Activated naive CD8-positive, alpha-beta T cell treated with anti-CD3 and anti-CD28 coated beads, Interleukin-2, amount 50 U/mL, for 16 hours (primary cell): ENCODE measurements at places on chromosomes 7 and 10.
A peak's percentile ranks its signal among the peaks of the same experiment; 100 is the strongest.

DNA sequence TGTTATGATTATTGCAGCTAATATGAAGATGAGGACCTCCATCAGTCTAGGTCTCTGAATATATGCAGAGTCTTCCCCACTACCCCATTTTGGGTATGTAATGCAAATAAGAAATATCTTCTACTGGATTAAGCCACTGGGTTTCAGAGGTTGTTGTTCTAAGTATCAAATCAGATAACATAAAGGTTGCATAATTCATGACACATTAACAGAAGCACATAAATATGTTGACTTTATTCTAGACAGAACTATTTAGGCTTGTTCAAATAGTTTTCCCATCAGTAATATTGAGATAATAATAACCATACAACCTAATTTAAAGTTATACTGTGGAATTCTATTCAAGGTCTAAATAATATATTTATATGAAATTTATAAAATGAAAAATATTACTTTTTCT, 157.1 kb downstream of the ETV1 start:
- DNase-seq = no peak

DNA sequence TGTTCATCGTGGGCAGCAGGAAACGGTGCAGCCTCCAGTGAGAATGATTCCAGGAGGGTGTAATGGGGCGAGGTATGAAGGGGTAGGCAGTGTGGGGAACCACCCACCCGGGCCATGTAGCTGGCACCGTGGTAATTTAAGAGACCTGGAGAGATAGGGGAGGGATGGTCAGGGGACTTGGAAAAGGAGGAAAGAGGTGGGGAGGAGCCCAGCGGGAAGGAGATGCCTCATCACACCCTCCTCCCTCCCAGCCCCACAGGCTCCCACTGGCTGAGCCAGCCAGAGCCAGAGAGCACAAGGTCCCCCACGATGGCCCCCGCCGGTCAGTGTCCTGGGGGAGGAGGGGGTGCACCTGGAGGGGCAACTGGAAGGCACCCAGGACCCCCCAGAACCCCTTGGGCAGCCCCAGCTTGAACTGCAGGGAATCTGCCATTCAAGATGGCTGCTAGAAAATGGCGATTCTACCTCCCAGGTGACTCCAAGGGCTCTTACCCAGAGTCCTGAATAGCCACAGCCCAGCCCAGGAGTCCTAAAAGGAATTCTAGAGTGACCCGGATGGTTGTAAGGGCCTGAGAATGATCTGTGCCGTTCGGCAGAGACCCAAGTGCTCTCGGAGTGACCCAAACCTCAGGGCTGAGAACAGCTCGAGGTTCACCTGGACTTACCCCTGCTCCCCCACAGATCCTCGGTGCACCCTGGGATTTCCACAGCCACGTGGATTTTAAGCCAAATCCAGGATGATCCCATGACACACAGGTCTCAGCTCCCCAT, 28.8 kb downstream of the CALML3 start:
- no peak for DNase-seq

GRCh38 chr7:36651404-36651803, 72.9 kb downstream of the AOAH start:
- no peak for DNase-seq

DNA sequence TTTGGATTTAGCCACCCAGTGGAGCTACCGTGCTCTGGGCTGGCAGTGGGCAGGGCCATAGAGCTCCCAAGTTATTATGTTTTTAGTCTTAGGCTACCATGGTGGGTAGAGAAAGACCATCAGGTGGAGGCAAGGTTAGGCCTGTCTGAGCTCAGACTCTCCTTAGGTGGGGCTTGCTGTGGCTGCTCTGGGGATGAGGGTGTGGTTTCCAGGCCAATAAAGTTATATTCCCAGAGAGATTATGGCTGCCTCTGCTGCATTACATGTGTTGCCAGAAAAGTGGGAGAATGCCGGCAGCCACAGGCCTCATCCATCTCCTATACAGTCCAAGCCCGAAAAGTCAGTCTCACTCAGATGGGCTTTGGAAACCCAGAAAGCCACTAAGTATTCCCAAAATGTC, 34.2 kb upstream of the PPP1R9A start:
- DNase-seq = no peak

GRCh38 chr10:111004016-111004415, 72.8 kb upstream of the ADRA2A start:
- no peak for DNase-seq

GRCh38 chr7:51141451-51142003, 175.1 kb downstream of the COBL start:
- no peak for DNase-seq

- no peak for DNase-seq
Observed at GRCh38 chr10:44249490-44249889, 135.4 kb downstream of the CXCL12 start.

DNA sequence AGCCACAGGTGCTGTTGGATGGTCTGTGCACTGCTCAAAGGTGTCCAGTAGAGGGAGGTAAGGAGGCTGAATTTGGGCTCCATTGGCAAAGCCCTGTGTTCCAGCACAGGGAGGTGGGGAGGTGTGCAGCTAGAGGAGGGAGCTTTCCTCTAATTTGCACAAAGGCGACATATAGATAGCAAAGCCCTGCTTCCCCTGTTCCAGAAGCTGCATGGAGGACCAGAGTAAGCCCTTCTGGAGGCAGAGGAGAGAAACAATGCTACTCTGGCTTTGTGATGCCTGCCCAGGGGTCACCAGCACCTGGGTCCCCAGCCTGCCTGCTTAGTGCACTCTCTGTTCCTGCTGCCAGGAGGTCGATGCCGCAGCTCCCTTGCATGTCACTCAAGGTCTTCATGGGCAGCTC, 3.4 kb upstream of the ARHGAP22 start:
- no peak for DNase-seq

DNA sequence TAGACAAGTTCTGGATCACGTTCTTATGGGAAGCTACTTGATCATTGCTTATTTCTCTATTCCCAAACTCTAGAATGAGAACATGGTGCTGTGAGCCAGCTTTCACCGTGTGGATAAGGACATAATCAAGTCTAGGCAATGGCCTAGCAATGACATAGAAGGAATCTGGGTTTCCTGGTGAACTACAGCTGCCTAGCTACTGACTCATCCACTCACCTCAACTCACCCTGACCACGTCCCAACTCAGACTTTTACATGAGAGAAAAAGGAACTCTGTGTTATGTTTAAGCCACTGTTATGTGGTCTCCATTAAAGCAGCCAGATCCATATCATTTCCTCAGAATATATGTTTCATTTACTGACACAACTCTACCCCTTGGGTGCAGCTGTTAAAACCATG, 18.8 kb upstream of the MET start:
- no peak for DNase-seq

DNA sequence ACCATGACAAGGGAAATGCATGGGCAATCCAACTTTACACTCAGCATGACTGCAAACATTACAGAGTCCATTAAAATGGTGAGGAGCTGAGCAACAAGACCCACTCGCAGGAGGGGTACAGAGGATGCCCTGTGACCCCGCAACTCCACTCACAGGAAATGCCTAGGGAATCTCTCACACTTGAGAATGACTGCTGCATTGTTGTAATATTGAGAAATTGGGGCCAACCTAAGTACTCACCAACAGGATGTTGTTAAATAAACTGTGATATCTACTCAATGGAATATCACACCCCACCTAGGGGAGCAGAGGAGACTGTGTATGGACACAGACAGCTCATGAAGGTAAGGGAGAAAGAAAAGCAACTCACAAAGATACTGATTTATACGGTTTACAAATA, 53.4 kb upstream of the CAMK2B start:
- DNase-seq = no peak

GRCh38 chr7:67918158-67918557, 921.5 kb downstream of the TYW1 start:
- no peak for DNase-seq

DNA sequence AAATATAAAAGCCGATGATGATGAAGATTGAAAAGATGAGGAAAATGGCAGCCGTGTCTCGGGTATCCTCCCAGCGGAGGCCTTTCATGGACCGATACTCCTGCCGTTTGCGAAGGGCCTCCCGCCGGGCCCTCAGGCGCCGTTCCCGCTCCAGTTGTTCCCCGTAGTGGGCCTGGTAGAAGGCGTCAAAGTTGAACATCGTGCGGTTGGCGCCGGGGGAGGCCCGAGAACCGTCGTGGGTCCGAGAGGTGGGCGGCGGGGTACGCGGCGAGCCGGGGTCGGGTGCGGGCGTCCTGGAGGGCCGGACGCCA, 553 bp downstream of the DNAJC30 start:
- no peak for DNase-seq

DNA sequence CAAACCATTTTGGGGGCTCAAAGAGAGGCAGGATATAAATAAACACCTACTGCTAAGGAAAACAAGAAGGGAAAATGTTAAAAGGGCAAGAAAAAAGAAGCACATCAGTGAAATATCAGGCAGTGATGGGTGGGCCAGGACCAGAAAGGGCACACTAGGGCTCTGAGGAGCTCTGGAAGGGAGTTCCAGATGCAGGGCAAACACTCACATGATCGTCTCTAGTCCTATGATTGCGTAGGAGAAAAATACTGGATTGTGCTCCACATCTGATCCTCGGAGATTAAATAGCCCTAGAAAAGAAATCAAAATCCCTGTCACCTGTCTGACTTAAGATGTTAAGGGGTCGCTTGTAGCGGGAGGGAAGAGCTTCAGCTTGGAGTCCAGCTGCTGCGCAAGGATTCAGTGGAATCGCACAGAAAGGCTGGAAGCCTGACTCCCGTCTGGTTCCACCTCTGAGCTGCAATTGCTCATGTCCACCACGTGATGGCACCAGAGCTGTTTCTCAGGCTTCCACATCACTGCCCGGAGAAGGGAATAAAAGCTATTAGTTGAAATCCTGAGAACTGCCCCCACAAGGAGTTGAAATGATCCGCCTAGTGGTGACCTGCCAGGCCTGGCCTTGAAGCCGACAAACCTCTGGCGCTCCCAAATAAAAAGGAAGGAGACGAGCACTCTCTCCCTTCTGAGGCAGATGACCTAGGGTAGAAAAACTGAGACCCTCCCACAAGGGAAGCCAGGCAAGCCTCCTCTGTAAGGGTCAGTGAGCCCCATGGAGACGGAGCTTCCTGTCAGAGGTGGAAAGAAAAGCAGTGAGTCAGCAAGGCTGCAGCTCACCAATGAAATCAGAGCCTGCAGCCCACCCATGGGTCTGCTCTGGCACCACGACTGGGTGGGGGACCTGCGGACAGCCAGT, 39.2 kb downstream of the XPNPEP1 start:
- peak; percentile 16 for DNase-seq

- DNase-seq = no peak
Observed at GRCh38 chr10:106708506-106708905, 456.0 kb downstream of the SORCS1 start.

DNA sequence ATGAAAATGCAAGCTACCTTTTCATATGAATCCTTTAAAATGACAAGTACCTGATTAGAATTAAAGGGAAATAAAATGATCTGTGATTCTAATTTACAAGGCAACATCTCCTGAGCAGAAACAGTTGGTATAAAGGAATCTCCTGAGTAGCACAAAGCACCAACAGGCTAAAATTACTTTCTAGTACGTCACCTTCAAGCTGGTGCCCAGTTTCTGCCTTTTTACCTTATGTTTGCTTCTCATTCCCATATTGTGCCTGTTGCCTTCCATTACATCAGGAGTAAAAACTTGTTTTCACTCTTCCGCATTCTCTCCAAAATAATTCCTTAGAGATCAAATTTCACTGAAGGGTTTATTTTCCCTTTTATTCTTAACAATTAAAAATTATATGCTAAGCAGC, 587.1 kb upstream of the KCND2 start:
- DNase-seq = no peak

- DNase-seq = peak; percentile 4
Observed at GRCh38 chr10:32055478-32056135, 618 bp downstream of the KIF5B start.

DNA sequence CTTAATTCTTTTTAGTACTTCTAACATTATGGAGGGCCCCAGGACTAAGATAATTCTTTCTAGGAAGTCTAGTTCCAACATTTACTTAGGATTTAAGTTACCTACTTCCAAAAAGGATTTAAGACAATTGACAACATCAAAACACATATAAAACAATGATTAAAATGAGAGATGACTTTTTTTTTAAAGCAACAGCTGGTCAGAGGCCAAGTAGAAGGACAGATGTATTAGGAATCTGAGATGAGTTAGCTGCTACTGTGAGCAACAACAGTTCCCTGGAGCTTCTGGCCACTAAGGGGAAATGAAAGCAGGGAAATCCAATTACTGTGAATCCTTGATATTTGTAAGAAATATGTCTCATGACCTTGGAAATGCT, 222.3 kb downstream of the PHTF2 start:
- DNase-seq = no peak

GRCh38 chr7:83819911-83820310, 171.0 kb upstream of the SEMA3E start:
- DNase-seq = no peak

DNA sequence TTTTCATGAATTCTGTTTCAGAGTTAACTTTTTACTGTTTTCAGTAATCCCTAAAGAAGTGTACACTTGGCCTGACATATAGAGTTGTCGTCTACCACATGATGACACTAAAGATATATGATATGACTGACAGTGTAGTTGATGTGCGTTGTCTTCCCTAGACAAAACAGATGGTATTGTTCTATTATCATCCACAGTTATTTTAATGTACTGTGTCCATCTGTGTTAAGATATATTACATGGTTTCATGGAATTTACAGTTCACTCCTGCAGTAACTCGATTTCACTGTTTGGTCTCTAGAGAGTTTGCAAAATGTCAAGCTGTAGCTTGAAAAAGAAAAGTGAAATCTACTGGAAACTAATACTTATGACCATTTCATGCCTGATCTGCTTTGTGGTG, 18.1 kb downstream of the FOXP2 start:
- no peak for DNase-seq

GRCh38 chr10:108014902-108015177, 850.3 kb upstream of the SORCS1 start:
- no peak for DNase-seq

- no peak for DNase-seq
Observed at GRCh38 chr7:107396990-107397389, 72.9 kb upstream of the GPR22 start.

DNA sequence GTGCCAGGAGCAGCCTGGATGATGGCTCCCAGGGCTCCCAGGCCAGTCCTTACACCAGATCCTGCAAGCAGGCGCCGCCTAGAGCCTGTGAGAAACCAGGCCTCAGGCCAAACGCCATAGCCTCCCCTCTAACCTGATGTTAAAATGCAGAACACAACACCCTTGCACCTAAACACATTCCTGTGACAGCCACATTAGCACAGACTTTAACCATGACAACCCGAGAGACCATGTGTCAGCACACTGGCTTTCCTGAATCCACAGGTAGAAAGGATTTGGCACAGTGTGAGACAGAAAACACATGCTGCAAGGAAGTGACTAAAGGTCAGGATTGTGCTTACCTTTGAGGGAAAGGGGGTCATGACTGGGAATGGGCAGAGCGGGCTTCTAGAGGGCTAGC, 59.9 kb downstream of the SGMS1 start:
- DNase-seq = no peak

- DNase-seq = no peak
Observed at GRCh38 chr10:72328829-72329204, 25.9 kb downstream of the DNAJB12 start.
